ENCODE measurements at places on chromosomes 4 and X.

DNA sequence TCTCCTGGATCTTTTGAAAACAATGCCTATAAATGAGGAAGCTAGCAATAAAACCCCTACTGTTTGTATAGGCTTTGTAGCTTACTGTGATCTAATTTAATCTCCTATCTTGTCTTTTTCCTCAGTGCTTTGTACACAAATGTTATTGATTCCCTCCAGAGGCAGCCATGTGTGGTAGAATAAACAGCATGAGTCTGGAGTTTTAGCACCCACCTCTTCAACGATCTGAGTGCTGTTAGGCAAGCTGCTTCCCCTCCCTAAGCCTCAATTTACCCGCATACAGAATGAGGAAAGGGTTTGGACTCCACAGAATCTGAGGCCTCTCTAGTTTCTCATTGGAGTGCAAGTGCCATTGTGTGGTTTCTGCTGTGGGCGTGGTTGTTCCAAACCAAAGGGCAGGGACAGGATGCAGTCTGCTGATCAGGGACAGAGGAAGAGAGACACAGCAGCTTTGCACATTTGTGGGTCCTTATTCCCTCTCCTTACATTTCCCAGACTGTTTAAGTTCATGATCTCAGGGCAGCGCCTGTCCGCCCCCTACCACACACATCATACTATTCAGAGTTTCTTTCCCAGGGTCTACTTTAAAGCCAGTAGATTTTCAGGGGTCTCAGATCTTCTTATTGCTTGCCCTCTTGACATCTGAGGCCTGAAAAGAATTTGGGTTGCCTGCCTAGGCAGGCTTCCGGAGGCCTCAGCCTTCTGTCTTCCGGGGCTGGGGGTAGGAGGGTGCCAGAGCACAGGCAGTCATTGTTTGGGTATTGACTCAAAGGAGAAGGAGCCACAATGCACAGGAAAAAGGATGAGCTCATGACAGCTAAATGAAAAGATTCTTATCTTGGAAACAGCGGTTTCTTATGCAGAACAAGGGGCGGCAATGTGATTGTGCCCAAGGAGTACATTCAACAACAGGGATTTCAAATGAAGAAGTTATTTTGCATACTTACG is 114.9 kb upstream of the TEX13D start:
- DNase-seq, result peak; percentile 19

DNA sequence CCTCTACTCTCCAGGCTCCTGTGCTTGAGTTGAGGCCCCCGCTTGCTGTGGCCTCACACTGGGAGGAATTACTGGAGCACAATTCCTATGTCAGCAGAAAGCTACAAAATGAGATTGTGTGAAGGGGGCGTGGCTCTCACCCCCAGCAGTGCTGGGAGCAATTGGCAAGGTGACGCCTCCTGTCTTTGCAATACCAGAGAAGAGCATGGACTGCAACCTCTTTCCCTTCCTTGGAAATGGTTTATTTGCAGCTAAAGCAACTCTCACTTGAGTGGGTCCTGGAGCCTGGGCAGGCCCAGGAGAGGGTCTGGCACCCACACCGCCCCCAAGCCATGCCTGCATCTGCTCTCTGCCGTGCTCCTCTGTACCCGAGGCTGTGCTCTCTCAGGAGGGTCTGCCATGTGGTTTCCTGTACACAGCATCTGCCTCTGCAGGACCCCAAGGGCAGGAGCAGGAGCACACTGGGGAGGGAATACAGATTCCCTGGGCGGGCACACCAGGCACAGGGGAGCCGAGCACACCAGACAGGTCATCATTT is 32.9 kb upstream of the HGFAC start:
- no peak for DNase-seq

DNA sequence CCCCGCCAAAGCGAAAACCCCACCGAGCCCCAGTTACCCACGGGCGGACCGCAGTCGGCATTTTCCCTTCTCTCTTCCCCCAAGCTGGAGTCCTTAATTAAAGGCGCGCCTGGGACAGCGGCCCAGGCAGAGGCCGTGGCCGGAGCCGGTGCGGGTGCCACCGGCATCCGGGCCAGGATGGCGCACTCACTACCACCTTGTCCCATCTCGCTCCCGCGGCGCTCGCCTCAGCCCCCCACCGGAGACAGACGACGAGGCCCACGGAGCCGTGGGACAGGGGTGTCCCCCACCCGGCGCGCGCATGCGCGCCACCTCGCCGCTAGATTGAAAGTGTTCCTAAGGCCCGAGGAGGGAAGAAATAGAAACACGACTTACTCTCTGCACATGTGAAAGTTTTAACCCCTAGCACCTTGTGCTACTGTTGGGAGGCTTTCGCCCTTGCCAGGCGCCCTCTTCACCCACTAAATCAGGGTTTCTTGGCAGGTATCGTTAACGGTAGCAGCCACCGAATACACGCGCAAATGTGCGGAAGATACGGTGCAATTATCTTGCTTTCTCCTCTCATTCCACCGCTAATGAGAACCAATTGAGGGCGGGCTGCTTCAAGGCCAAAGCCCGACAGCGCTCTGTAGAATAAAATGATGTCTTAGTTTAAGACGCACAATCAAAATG is 64.3 kb upstream of the CCDC160 start:
- no peak for DNase-seq

DNA sequence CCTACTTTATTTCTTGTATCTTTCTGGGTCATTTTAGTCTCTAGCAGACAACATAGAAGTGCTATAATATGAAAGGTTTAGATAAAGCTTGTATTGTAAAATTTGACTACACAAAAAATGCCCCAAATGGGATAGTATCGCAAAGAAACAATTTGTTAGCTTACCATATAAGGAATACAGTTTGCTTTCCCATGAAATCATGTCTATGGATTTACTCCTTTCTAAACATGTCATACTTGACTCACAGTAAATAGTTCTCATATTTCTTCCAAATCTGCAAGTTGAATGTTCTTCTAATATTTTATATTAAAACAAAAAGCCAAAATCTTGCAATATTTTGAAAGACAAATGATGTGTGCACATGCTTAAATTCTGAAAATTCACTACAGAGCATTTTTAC is 103.9 kb downstream of the PPA2 start:
- DNase-seq, result peak; percentile 3

DNA sequence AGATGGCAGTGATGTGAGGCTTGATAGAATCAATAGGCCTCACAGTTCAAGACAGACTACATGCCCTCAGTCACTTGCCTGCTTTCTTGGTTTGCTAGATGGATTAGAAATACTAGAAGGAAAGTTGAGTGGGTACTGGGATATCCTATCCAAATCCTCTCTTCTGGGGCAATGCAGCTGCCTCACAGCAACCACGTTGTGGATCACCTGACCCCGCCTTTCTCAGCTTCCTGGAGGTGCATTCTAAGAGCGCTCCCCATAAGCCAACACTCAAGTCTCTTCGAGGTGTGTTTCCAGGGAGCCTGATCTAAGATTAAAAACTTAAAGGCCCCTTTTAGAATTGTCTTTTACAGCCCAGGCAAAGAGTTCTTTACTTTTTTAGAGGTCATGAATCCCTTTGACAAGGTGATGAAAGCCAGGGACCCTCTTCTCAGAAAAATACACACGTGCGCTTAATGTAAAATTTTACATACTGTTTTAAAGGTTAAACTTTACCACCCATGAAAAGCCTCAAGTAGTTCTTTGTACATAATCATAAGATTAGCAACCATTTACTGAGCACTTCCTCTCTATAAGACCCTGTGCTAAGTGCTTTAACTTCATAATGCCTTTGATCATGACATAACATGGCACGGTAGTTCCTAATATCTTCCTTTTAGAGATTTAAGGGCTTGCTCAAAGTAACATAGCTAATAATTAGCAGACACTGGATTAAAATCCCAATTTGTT is 840 bp upstream of the RPL34 start:
- DNase-seq, result no peak

DNA sequence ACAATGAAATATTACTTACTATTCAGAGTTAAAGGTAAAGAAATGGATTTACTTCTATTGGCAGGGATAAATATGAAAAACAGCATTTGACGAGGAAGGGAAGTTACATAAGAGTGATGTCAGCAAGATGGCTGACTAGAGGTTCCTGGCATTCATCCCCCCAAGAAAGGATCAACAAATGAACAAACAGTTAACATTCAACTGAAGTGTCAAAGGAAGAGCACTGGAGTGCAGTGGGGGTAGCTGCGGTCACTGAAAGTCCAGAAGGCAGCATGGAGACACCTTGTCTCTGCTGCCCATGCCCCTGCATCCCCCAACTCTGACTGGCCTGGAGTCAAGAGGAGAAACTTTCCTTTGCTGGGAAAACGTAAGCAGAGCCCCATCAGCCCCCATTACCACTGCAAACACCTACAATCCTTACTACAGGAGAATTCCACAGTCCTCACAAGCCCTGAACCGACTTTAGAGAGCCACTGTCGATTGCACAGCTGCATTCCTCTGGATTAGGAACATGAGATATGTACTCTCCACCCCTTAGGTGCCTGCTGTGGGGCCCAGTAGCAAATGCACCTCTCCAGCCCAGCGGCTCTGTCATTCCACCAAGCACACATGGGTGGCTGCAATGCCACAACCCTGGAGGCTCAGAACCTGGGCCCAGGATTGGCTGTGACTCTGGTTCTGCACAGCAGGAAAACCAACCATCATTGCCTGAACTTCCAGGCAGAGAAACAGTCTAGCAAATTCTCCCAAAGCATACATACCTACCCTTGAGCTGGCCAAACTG is 79.5 kb downstream of the CBR4 start:
- DNase-seq, result no peak

DNA sequence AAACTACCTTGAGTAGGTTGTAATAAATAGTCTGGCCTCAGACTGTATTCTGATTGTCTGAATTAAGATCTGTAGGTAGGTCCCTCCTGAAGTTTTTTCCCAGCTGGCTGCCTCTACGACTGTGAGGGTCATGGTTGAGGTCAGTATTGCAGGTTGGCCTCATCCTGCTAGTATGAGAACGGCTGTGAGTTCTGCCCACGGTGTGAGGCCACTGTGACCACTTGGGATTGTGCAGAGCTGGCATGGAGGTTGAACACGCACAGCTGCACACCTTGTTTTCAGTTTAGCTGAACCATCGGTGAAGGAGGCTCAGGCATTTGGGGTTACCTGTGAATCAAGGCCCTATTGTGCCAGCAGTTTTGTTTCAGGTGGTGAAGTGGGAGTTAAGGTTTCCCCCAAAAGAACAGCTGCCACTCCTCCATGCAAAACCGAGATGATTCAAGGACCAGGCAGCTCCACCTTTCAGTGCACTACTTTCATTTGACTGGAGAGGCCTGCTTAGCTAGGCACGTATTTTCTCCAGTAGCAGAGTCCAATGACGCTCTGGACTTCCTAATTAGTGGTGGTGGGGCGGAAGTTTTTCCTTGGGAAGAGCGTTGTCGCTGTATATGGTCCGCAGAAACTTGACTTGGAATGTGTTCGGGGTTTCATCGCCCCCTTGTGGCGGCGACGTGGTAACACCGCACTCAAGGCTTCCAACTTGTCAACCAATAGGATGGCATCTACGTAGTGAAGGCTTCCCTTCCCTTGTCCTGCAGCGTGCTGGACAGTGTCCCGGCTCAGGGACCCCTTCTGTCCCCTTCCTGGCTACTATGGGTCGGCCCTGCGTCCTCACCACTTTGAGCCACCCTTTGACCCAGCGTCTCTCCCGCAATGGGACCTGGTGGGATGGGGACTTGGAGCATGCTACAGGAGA is 13.8 kb downstream of the CMC4 start:
- DNase-seq, result peak; percentile 62

- DNase-seq, result no peak
Measured at GRCh38 chr4:83436680-83437079, 18.9 kb downstream of the HELQ start.

GRCh38 chr4:176492646-176493302 is 173.0 kb downstream of the SPCS3 start:
- DNase-seq, result no peak

GRCh38 chr4:123676890-123677229 is 280.3 kb downstream of the SPRY1 start:
- DNase-seq, result no peak

- peak; percentile 74 for DNase-seq
Measured at GRCh38 chr4:168541266-168541953, 44.6 kb downstream of the PALLD start.

GRCh38 chr4:70746179-70746839 is 24.5 kb downstream of the RUFY3 start:
- DNase-seq, result peak; percentile 90

DNA sequence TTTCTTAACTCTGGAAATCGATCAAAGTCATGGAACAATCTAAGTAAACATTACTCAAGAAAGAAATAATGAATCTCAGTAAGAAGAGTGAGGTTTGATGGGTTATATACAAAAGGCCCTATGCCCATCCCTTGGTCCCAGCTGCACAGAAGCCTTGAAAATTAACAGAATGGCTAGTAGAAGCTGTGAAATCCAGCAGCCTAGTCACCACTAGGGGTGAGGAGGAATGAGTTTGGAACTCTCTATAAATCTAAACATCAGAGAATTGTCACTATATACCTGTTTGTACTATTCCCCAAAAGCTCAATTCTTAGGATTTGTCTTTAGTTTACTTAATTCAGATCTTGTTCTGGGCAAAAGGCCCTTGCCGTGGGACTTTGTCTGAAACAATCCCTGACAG is 313.9 kb upstream of the GRID2 start:
- DNase-seq, result no peak

DNA sequence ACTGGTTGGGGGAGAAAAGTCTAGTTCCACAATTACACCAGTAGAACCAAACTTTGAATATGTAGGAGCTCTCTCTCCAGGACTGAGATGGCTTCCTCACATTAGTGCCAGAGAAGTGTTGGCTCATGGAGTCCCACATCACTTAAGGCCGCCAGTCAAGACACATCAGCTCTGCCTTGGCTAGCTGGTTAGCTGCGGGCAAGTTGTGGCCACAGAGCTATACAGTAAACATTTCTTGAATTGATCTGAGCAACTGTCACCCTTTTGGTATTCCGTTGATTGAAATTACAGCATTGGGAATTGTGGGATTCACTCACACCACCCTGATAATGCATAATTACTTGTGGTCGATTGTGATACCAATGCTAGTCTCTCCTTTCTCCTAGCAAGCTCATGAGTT is 76.2 kb downstream of the LNX1 start:
- DNase-seq, result no peak

GRCh38 chrX:107448998-107449835 is at the start of gene FRMPD3:
Gene FRMPD3, plus strand, starts transcription at chrX:107449652. Its CDS starts 76,937 bp downstream, at chrX:107526589.
- no peak for DNase-seq

DNA sequence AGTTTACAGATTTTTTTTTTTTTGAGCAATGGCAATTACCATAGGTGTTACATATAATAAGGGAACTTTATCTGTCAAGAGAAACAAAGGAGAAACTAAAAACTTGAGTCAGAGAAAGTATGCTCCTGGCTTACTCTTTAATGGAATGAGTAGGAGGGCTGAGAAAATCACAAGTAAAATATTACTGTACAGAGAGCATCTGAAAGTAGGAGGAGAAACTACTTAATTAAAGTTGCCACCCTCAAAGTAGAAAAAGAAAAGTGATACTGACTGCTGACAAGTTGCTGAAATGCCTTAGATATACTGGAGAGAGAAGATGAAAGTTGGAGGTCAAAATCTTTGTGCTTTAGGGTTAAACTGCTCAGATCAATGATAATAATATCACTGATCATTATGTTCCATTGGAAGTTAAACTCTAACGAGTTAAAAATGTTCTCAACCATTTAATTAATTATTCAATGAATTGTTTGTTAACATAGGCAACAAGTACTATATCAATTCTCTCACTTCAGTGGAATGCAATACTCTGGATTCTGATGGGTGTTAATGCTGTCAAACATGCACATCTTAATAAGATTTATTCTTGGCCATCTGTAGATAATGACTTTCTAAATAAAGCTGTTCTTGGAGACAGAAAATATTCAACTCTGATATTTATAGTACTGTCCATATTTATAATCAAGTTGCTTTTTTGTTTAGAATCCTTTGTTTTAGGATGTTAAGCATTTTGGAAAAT is 61.2 kb upstream of the CAMK2D start:
- DNase-seq, result no peak

- DNase-seq, result no peak
Measured at GRCh38 chrX:123310112-123310511, 126.0 kb downstream of the GRIA3 start.

GRCh38 chr4:48341776-48342605 is 662 bp downstream of the SLAIN2 start:
- DNase-seq, result no peak
